Foreskin fibroblast (primary cell): ENCODE measurements at places on chromosomes 1 and 21.

- DNase-seq: no peak
These were observed 42.8 kb upstream of the MAGOH start for GRCh38 chr1:53281133-53281532.

GRCh38 chr1:239262538-239262937 lies 123.8 kb upstream of the CHRM3 start:
- DNase-seq: no peak

DNA sequence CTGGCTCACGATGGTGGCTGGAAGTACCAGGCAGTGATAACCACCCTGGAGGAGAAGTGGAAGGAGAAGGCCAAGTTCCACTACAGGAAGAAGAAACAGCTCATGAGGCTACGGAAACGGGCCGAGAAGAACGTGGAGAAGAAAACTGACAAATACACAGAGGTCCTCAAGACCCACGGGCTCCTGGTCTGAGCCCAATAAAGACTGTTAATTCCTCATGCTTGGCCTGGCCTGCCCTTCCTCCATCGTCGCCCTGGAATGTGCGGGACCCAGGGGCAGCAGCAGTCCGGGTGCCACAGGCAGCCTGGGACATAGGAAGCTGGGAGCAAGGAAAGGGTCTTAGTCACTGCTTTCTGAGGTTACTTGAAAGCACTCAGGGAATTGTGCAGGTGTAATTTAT lies 10.8 kb downstream of the IL24 start:
- no peak for DNase-seq

- DNase-seq: no peak
These were observed 72.3 kb upstream of the PALMD start for GRCh38 chr1:99573431-99574217.

DNA sequence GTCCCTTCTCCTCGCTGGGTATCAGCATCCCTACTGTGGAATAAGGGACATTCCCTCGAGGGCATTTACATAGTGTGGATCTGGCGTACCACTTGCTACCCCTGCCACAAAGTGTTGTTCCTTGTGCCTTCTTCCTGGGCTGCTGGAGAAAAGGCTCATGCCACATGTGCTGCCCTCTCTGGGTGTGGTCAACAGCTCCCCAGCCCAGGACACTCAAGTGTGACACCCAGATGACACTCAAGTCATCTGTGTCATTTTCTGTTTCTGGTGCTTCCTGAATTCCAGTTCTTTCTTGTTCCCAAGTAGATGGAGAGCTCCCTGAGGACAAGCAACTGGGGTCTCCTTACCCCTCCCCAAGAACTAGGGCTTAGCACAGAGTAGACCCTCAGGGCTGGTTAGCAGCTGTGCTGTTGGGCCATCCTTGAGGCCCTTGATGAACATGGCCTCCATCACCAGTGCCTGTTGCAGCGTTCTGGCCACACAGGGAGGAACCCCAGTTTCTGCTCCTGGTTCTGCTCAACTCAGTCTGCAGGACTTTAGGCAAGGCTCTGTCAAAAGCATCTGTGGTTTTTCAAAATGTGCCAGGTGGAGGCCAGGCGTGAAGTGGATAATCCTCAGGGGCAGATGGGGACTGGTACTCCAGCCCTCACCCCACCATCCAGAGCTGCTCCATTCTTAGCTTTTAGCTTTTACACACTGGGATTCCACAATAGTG lies 49.0 kb upstream of the CLIC4 start:
- no peak for DNase-seq

DNA sequence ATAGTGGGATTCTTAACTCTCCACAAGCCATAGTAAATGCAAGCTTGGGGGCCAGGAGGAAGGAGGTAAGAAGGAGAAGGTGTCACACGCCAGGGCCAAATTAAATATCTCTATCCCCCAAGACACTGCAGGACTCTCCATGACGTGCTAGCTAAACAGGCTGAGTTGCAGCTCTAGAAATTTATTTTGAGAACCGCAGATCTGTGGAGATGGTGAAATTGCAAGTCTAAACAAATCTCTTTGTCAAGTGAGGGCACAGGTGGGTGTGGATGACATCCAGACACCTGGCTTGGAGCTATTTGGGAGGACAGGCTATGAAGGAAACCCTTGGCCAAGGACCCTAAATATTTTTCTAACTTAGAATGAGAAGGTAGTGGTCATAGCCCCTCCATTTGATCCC lies 39.5 kb upstream of the USP1 start:
- DNase-seq: no peak

DNA sequence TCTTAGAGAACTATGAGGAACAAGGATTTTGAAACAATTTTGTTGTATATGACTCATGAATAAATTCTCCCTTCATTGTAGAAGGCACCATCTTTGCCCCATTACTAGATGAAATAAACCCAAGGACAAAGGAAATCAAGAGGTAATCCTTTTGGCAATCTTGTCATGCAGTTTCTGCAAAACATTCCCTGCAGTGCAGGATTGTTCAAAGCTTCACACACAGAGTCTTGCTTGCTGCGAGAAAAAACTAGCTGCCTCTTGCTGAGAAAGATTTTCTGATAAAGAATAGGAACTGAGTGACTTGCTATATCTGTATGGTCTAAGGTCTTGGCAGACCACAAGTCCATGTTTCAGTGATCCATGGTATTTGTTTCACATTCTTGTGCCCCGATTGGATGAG lies 657.4 kb upstream of the ADGRL4 start:
- DNase-seq: no peak

DNA sequence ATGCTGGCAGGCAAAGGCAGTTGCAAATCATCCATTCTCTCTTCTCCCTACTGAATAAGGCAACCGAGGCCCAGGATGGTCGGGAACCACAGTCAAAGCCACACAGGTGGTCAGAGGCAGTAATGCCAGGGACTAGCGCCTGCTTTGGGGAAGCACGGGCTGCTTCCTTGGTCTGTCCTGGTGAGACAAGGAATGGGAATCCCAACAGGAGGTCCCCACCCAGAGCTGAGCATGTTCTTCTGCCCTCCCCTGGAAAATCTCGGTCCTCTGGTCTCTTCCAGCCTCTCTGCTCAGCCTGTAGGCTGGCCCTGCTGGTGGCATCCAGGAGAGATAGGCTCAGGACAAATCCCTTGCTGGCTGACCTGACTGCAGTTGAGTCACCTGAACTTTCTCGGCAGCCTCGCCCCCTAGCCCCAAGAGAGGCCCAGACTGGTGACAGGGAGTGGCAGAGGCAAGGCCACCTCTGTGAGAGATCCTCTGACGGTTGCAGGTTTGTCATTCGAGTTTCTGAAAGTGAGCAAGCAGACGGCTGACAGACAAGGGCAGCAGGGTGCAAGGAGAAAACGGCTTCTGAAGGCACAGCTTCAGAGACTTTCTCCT lies 5.8 kb downstream of the OLIG1 start:
- DNase-seq: no peak

DNA sequence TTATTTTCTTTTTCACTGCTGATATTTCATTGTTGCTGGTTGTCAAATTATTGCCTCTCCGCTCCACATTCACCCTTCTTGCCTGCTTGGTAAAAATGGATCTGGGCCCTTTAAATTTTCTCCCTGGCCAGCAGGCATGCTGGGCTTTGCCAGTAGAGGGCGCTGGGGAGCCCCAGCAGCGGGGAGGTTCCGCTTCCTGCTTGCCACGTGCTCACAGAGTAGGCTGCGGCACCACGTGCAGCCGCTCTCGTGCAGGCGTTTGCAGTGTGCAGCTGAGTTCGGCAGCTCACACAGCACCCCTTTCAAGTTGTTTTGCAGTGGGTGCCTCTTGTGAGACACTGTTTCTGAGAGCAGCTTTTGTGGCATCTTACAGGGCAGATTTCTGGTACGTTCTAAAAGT lies at the start of gene ACTL8:
Gene ACTL8, plus strand, starts transcription at position 214 of the 400 bp plus-strand sequence. CDS start 67,676 bp downstream, outside the sequence.
- no peak for DNase-seq

DNA sequence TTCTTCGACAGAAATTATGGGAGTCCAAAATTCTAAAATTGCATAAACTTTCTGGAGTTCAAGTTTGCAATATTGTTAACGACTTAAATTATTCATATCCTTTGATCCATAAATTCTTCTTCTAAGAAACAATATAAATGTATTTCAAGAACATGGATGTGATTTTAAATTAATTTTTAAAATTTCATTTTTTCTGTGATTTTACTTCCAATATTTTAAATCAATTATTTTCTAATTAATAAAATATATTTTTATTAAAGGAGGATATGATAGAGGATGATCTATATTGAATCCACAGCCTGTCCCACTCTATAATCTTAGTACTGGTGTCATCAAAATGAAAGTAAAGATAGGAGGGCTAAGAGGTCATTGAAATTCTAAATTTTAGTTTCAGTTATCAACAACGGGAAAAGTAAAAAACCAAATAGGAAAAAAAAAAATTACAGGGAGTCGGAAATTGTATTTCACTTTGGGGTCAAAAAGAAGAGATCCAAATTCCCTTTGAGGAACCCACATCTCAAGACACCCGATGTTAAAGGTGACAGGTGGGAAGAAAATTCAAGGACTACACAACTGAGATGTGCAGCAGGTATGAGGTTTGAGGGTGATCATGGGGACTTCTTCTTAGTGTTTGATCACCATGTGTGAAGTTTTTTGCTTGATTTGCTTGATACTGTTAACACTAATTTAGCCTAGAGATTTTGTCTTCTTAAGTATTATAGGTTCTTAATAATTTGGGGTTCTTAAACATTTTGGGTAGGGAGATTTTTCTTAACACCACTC lies 154.8 kb upstream of the RGS18 start:
- no peak for DNase-seq

DNA sequence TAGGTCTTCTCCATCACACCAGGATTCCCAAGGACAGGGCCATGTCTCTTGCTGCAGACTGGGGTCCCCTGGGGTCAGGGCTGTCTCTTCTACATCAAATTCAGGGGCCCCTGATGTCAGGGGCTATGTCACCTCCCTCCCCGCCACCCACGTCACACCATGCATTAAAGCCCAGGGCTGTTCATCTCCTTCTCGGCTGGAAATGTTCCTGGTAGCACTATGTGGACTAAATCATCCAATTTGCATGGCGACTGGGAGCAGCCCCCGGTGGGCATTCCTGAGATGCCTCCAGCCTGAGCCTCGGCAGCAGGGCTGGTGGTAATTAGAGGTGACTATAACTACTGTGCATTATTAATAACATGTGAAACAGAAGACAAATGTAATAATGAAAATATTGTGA lies 151.7 kb upstream of the HMGB4 start:
- DNase-seq: peak; percentile 4

DNA sequence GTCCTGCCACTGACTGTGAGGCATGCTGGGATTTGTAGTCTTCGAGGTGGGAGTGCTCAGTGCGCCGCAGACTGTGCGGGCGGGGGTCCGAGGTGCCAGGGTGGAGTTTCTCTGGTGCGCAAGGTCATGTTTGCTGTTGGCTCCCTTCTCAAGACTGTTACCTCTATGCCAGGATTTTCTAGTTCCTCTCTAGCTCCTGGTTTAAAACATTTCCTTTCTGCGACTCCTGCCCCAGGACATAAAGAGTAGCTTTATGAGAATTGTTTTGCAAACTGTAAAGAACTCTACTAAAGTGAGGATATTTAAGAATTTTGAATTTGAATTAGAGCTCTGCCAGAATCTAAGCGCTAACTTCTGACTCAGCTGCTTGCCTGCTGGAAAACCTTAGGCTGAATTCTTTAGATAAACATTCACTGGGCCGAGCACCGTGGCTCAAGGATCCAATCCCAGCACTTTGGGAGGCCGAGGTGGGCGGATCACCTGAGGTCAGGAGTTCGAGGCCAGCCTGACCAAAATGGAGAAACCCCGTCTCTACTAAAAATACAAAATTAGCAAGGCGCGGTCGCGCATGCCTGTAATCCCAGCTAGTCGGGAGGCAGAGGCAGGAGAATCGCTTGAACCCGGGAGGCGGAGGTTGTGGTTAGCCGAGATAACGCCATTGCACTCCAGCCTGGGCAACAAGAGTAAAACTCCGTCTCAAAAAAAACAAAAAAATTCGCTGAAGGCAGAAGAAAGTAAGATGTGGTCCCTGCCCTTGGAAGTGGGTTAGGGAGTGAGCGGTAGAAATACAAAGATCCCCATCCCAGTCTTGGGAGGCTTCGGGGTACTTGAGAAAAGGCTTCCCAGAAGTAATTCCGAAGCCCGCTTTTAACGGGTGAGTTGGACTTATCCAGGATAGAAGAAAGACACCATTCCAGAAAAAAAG lies 992 bp upstream of the USP48 start:
- DNase-seq: peak; percentile 76

- DNase-seq: peak; percentile 33
These were observed 107.3 kb upstream of the ST6GALNAC5 start for GRCh38 chr1:76759950-76760349.

- peak; percentile 87 for DNase-seq
These were observed at the start of gene RHOC for GRCh38 chr1:112706505-112707220. RHOC (minus strand) TSS chr1:112707127; CDS start chr1:112703799, 3,328 bp downstream.

- no peak for DNase-seq
These were observed 16.4 kb downstream of the LDLRAD1 start for GRCh38 chr1:54001591-54001990.

- DNase-seq: no peak
These were observed 18.7 kb downstream of the ADARB1 start for GRCh38 chr21:45093035-45093532.

DNA sequence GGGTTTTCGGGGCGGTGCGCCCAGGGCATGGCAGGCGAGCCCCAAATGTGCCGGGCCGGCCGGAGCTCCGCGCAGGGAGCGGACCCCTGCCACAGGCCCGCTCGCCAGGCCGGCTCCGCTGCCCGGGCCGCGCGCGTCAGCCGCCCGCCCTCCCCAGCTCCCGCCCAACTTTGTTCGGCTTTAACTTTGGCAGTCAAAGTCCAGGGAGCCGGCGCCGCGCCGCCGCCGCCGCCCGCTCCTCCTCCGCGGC lies 488 bp downstream of the SLC35D1 start:
- DNase-seq: no peak

DNA sequence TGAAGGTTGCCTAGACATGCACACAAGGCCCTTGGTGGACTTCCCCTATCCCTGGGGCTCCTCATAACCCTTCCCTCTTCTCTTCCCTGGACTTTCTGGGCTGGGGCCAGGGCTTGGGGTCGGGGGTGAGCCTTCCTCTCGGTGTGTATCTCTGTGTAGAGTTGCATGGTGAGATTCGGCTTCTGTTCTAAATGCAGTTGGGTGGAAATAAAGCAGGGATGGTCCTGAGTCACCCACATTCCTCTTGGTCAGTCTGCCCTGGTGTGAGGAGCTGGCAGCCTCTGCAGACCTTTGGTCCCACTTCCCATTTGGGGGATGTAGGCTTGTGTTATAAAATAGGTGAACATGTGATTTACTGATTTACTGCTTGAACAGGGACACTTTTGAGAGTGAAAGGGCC lies 38.0 kb downstream of the ADARB1 start:
- DNase-seq: no peak
